Activated CD8-positive, alpha-beta memory T cell treated with anti-CD3 and anti-CD28 coated beads, Interleukin-2, amount 50 U/mL, for 4 hours (primary cell): ENCODE measurements at places on chromosomes 6 and 20.

DNA sequence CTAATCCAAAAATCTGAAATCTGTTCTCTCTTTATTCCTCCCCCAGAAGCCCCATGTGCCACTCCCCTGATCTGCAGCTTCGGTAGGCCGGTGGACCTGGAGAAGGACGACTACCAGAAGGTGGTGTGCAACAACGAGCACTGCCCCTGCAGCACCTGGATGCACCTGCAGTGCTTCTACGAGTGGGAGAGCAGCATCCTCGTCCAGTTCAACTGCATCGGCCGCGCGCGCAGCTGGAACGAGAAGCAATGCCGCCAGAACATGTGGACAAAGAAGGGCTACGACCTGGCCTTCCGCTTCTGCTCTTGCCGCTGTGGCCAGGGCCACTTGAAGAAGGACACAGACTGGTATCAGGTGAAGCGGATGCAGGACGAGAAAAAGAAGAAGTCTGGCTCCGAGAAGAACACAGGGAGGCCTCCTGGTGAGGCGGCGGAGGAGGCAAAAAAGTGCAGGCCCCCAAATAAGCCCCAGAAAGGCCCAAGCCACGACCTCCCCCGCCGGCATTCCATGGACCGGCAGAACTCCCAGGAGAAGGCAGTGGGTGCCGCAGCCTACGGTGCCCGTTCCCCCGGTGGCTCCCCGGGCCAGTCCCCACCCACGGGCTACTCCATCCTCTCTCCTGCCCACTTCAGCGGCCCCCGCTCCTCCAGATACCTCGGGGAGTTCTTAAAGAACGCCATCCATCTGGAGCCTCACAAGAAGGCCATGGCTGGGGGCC is 31.5 kb downstream of the HECA start:
- DNase-seq: no peak

DNA sequence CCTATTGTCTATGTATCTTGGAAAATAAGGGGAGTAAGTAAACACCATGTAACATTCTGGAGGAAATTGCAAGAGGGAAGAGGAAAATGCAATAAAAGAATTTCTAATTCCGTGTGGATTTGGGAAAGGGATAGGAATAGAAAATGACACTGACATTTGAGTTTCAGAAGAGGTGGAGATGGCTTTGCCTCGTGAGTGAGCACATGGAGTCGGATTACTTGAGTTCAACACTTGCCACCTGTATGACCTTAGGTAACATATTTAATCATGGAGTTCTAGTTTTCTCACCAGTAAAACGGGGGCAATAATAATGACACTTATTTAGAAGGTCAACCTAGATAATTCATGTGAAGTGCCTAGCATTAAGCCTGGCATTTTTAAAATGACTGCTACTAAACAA is 10.8 kb upstream of the PBOV1 start:
- no peak for DNase-seq

DNA sequence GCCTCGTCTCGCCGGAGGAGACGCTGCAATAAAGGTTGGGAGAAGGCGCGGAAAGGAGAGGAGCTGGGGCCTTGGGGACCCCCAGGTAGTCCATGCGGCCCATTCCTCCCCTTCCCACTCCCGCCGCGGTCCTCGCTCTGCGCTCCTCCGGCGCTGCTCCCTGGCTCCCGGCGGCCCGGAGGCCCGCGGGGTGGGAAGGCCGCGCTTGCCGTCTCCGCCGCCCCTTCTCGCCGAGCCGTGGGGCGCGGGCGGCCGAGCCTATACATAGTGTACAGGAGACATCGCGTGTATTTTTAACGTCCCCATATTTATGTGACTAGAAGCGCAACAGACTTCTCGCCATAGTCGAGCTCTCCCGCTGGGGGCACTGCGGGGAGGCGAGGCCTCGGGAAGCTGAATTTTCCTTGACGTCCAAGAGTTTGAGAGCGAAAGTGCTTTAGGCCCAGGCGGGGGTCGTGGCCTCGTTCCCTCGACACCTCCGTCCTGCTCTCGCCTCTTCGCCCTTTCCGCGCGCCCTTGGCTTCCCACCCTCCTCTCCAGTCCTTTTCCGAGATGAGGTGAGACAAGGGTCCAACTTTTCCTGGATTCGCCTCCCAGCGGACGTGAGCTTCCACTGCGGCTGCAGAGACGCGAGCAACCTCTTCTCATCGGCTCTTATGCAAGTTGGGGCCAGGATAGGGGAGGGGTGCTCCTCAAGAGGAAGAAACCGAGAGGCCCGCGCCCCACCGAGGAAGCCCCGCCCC is 29.0 kb downstream of the SLC12A5 start:
- DNase-seq: peak; percentile 24

- no peak for DNase-seq
These were observed 6.5 kb downstream of the LHFPL5 start for GRCh38 chr6:35811699-35811995.

DNA sequence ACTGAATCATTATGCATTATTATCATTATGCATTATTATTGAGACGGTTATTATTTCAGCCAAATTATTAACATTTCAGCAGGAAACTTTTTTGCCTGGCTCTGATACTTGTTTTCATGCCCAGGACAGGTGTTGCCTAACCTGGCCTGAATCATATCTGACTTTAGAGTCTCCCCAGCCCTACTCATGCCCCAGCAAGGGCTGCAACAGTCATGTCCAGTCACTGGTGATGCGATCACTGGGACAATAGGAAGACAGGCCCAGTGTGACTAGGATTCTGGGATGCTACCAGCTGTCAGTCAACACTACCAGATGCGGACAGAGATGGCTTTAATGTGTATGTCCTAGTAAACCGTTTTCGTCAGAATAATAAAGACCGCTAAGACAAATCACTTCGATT is 285.0 kb downstream of the KHDC1L start:
- DNase-seq: no peak

- DNase-seq: no peak
These were observed 422.2 kb upstream of the PLCB4 start for GRCh38 chr20:8646716-8647115.
